Lower leg skin (tissue), 4 donors: ENCODE measurements at places on chromosomes 12 and 14. TPM values are rescaled to one million over a fixed set of nuclear protein-coding genes. Genes with fewer than 3 reads are reported as not detected.

DNA sequence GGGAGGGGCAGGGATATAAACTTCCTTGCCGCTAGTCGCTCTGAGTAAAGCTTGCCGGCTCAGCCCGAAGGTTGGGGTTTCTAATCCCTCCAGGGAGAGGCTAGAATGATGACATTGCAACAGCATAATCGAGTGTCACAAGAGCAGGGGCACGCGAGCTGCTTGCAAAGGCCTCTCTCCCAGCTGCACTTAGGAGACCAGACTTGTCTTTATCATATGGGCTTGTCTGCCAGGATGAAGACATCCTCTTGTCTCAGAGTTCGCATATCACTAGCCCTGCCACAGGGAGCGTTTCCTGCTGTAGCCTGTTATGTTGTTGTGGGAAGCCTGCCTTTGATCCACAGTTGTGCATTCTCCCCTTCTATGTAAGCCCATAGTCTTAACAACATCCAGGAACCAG lies 180.0 kb downstream of the ESR2 start:
- no peak for DNase-seq

GRCh38 chr14:64844272-64844671 lies 35.4 kb downstream of the SPTB start:
- no peak for DNase-seq

UTP20 gene
- total RNA-seq, result 9.5 TPM

- no peak for DNase-seq
Measured at GRCh38 chr14:100906420-100906819, 2.9 kb upstream of the RTL1 start.

CCDC197 gene
- total RNA-seq, result not detected

DNA sequence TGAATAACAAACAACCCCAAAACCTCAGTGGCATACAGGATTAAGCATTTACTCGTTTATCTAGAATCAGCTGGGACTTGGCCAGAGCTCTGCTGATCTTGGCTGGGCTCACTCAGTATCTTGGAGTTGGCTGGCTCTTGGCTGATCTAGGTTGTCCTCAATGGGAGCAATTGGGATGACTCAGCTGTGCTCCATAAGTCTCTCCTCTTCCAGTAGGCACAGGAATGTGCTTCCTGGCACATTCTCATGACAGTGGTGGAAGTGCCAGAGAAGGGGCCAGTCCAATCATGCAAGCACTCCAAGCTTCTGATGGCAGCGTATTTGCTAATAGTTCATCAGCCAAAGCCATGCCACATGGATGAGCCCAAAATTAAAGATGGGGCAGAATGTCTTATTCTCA lies 41.7 kb upstream of the ANO4 start:
- DNase-seq, result no peak

DNA sequence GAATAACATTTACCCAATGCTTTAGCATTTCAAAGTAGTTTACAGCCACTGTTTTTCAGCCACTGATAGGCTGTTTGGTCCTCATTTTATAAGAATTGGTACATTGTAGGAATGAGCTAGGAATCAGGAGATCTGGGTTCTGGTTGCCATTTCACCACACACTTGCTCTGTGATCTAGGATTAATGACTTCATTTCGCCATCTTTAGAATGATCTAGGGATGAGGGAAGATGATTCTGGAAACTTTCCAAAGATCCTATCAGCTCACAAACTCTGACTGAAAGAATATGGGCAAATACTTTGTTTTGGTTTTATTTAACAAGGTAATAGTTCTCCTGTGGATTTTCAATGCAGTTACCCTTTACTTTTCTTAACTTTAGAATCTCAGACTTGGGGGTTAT lies 155.0 kb downstream of the GCH1 start:
- no peak for DNase-seq

PIK3C2G gene
- 26.6 TPM for total RNA-seq

DNA sequence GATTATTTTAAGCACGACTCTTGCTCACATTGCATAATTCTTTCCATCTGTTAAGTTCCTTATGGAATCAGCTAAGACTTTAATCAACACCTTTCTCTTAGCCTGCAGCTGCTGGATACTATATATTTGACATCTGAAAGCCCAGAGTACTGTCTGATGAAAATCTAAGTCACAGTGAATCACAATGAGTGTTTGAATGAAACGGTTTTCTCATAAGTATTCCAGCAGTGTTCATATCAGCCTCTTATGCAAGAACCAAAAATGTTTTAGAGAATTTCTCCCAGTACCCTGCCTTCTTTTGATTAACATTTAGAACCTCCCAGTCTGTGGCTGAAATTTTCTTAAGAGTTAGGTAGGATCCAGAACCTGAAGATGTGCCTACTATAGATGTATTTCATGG lies 55.6 kb downstream of the FRMD6 start:
- DNase-seq, result no peak

RBP5 gene
- not detected for total RNA-seq

DNA sequence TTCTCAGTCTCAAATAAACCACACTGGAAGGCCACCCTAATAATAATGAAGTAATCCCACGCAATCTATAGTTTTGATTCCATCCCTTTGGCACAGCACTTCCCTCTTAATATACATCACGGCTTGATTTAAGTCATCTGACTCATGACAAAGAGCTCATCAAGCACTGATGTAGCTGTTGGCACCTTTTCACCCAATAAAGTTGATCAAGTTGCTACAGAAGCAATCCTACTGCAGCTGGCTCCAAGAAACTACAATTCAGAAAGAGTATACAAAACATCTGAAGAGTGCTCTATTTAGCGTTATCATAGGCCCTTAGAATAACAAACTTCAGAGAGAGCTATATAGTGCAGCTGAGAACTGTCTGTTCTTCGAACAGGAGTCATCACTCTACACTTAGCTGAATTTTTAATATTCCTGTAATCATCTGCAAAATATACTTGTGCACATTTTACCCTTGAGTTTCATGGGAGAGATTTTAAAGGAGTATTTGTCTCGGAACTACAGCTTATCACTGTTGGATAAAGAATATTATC lies 94.9 kb downstream of the OSBPL8 start:
- DNase-seq, result no peak

GRCh38 chr12:116066381-116067230 lies 210.9 kb downstream of the MED13L start:
- DNase-seq, result no peak

DNA sequence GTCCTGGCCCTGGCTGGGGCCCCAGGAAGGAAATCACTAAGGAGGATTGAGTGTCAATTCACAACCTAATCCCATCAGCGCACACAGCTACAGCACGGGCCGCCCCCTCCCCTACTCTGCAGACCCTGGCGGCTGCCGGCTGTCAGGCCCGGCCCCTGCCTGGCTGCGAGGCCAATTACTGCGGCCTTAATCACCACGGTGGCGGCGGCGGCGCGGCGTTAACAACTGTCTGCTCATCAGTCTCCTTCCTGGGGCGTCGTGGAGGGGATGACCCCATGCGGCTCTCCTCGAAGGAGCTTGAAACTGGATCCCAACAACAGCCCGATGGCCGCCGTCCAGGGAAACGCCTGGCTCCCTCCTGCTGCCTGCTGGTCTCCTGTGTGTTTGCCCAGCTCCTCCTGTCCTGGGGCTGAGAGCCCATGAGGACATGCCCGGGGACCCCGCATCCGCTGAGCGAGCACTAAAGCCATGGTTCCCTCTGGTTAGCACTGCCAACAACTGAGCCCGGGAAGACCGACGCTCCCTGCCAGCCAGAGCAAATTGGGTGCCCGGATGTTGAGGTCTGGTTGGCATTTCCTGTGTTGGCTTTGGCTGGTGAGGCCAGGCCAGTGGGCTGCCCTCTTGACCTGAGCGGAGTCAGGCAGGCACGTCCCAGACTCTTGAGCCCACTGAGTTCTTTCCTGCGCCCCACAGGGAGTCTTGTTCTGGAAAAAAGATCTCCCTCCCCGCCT lies 21.8 kb upstream of the EIF2B2 start:
- DNase-seq, result no peak

GNB3 gene
- total RNA-seq, result 0.17 TPM

GRCh38 chr12:98852181-98852580 lies 207.1 kb downstream of the APAF1 start:
- no peak for DNase-seq

SYNDIG1L gene
- 0.69 TPM for total RNA-seq

DYNLL1 gene
- 529 TPM for total RNA-seq

MUCL1 gene
- total RNA-seq, result 1,089 TPM

- peak; percentile 93 for DNase-seq
Measured at GRCh38 chr12:124509676-124510300, 57.6 kb downstream of the NCOR2 start.

- no peak for DNase-seq
Measured at GRCh38 chr12:101299346-101299745, 19.4 kb downstream of the UTP20 start.

DNA sequence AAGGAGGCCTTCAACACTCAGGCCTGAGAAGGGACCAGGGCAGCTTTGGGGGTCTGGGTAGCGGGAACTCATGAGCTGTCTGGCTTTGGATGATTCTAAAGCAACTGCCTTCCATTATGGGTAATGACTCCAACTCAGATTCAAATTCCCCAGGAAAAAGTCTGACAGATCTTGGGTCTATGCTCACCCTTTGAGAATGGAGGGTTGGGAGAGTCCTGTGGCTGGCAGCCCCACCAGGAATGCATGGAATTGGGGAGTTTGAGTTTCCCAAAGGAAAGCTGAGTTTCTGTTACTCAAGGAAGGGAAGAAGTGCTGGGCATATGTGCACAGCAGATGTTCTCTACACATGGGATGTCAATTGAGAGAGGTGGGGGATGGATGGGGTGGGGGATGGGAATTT lies 22.4 kb upstream of the LTBP2 start:
- DNase-seq, result no peak

- no peak for DNase-seq
Measured at GRCh38 chr12:61854902-61855301, 405.3 kb upstream of the USP15 start.

GRCh38 chr12:118590406-118591150 lies 214.2 kb downstream of the SUDS3 start:
- no peak for DNase-seq

DNA sequence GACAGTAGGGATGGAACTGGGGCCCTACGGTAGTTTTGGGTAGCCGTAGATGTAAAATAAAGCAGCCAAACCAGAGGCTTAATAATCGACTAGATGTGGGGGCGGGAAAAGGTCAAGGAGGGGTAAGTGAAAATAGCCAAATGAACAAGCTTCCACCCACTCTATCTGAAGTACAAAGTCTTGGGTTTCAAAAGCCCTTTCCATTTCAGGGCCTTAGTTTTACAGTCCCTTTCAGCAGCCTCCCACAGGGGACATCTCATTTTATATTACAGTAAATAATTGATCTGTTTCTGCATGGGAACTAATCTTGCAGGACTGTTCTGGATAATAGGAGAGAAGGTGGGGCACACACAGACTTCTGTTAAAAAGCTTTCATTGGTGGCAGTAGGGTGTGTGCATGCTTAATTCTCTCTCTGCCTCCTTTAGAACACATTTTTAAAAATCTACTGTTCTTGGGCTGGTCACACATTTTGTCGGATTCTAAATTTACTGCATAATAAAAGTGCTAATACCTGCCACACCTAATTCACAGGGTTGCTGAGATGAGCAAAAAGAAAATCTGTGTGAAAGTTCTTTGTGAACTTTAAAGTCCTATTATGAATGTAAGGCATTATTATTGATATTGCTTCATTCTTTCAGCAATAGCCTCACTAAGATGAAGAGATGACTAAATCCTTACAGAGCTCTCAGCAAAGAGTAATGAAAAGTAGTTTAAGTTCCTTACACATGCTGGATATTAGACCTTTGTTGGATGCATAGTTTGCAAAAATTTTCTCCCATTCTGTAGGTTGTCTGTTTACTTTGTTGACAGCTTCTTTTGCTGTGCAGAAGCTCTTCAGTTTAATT lies 104.6 kb downstream of the ITPR2 start:
- no peak for DNase-seq

GRCh38 chr12:57496822-57497221 lies 9.0 kb downstream of the MARS1 start:
- DNase-seq, result no peak

DNA sequence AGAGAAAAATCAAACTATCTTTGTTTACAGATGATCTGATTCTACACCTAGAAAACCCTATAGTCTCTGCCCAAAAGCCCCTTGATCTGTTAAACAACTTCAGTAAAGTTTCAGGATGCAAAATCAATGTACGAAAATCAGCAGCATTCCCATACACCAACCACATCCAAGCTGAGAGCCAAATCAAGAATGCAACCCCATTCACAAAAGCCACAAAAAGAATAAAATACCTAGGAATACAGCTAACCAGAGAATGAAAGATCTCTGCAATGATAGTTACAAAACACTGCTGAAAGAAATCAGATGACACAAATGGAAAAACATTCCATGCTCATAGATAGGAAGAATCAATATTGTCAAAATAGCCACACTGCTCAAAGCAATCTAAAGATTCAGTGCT lies 265.7 kb downstream of the AEBP2 start:
- DNase-seq, result no peak

- DNase-seq, result no peak
Measured at GRCh38 chr12:89862511-89863445, 154.1 kb upstream of the ATP2B1 start.

- no peak for DNase-seq
Measured at GRCh38 chr14:21647380-21647779, 6.3 kb upstream of the OR4E2 start.

GDF11 gene
- total RNA-seq, result 2.7 TPM

DNA sequence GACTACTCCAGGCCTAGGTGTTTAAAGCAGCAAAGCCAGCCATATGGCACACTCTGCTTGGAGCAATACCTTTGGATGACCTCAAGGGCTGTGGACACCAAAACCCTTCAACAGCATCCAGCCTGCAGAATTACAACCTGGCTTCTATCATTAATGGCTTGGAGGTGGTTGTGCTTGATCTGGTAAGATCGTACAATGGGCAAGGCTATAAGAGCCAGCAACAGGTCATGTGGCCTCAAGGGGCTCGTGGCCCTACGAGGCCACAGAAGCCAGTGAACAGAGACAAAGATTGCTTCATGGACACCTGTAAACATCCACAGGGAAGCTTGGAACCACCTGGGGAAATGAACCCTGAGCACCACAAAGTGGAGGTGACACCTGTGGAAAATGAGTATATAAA lies 657.3 kb downstream of the BCL11B start:
- no peak for DNase-seq

- DNase-seq, result no peak
Measured at GRCh38 chr14:71451501-71451900, 480.7 kb upstream of the RGS6 start.

DNA sequence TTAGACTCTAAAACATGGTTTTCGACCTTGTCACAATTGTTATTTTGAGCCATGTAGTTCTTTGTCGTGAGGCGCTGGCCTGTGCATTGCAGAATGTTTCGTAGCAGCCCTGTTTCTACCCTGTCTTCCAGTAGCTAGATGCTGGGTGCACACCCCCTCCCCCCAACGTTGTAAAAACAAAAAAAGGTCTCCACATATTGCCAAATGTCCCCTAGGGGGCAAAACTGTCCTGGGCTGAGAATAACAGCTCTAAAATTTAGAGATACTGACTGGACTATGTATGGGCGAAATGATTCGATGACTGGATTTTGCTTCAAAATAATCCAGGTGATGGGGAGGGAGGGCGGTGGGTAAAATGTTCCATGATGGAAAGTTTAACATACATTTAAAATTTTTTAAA lies 126.1 kb upstream of the FUT8 start:
- no peak for DNase-seq

LRP1-AS gene
- total RNA-seq, result not detected

GLIPR1L1 gene
- not detected for total RNA-seq

MIP gene
- not detected for total RNA-seq
